Smooth muscle cell of the brain vasculature (primary cell): ENCODE measurements at places on chromosomes 2 and 18.

- DNase-seq, result no peak
Observed at GRCh38 chr18:48022531-48023329, 92.3 kb upstream of the SMAD2 start.

DNA sequence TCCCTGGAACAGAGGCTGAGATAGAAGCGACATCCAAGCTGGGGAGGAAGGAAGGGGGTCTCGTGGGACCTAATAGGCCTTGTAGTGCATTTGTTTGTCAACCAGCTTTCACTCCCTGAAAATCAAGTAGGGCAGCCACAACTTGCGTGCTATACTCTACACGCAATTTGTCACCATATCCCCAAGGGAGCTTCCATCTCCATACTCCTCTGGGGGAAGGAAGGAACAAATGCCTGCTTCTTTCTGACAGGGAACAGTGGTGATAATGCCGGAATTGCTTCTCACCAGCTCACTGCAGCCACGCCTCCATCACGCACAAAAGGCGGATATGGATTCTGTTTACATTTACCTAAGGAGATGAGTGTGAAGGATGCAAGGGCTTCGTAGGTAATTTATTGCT is 213.4 kb downstream of the TMEM163 start:
- DNase-seq, result no peak

- DNase-seq, result no peak
Observed at GRCh38 chr2:38598200-38598990, 4.3 kb downstream of the HNRNPLL start.

DNA sequence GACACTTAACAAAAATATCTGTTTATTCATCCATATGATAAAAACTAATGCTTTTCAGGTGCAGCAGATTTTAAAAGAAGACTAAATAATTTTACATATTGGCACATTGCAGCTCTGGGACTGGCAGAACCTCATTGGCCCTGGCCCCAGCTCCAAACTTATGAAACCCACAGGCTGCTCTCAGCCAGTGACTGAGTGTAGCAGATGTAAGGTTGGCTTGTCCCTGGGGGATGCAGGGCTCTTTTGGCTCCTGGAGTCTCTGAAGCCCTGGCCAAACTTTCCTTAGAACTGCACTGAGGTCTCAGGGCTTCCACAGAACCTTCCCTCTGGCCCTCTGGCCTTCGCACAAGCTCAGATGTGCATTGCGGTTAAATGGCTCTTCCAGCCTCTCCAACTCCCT is 725.0 kb upstream of the SOX11 start:
- no peak for DNase-seq

- DNase-seq, result no peak
Observed at GRCh38 chr2:7667260-7667757, 750.1 kb downstream of the RNF144A start.

DNA sequence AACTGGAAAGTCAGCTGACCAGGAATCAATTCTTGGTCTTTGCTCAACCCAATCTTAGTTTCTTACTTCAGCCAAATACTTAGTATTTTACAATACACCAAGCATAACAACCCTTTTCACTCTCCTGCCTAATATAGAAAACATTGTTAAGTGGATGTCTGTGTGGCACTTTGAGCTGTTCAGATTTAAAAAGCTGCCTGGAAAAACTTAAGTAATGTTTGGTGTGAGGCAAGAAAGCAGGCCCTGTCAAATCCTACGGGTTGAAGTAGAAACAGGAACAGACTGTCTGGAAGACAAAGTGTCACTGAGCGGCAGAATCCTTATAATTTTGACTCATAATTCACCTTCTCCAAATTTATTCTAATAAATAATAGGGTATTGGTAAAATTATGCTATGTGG is 37.1 kb upstream of the FRZB start:
- no peak for DNase-seq

GRCh38 chr18:76322686-76323085 is 172.4 kb downstream of the ZNF516 start:
- DNase-seq, result no peak

DNA sequence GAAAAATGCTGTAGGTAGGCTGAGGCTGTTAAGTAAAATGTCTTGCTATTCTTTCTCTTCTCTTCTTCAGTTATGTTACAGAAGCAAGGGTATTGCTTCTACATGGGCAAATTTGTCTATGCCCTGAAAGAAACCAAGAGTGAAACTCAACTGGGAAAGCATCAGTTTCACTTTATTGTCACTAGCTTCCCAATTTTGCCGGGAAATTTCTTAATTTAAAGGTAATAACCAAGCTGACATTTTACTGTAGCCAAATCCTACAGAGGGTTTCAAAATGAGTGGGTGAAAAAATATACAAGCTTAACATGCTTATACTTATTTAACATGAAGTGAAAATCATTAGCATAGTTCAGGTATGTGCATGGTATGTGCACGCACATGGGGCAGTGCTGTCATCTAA is 3.2 kb downstream of the TANK start:
- DNase-seq, result no peak

DNA sequence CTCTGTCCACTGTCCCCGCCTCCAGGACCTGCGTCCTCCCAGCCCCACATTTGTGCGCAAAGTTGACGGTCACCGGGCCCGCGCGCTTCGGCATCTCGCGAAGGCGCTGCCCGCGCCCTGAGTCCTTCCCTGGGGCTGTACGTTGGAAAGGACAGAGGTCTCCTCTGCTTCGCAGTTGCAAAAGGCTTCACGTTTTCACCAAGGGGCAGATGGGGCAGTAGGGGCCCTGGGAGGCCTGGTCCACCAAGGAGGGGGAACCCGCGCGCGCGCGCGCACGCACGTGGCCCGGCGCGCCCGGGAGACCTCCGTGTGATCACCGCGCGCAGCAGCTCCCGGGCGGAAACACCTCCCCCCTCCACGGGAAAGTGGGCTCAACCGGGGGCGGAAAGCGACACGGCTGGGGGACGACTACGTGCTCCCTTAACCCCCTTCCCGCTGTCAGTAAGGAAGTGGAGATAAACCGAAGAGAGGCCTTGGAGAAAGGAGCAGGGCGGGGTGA is 21.9 kb downstream of the TEX44 start:
- DNase-seq, result no peak

GRCh38 chr18:51503351-51503750 is 305.9 kb upstream of the MEX3C start:
- DNase-seq, result no peak

GRCh38 chr18:77086034-77086433 is 46.5 kb downstream of the MBP start:
- DNase-seq, result no peak

- DNase-seq, result no peak
Observed at GRCh38 chr2:175872005-175872348, 130.1 kb downstream of the LNPK start.

DNA sequence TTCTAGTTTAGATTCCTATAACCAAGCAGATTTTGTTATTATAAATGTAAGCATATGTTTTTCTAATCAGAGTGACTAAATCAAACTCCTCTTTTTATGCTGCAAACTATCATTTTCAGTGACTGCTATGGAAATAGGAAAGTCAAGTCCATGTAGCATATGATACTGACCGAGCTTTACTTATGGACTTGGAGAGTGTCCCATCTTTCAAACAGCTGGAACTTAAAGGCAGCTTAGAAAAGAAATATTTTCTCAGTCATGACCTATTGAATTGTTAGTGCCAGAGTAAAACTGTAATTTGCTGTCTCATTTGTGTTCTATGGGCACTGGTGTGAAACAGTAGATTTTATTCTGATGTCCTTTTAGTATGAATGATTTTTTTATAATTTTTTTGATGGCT is 76.7 kb downstream of the PHLPP1 start:
- no peak for DNase-seq

GRCh38 chr18:31606265-31606664 is 14.6 kb downstream of the TTR start:
- no peak for DNase-seq
